ENCODE measurements at places on chromosomes 5 and 9.

GRCh38 chr5:106827061-106827460, 843.7 kb downstream of the EFNA5 start:
- no peak for DNase-seq

GRCh38 chr9:98128316-98128715, 9.3 kb upstream of the TRIM14 start:
- no peak for DNase-seq

GRCh38 chr5:130759061-130759460, 406.0 kb downstream of the HINT1 start:
- DNase-seq = no peak

DNA sequence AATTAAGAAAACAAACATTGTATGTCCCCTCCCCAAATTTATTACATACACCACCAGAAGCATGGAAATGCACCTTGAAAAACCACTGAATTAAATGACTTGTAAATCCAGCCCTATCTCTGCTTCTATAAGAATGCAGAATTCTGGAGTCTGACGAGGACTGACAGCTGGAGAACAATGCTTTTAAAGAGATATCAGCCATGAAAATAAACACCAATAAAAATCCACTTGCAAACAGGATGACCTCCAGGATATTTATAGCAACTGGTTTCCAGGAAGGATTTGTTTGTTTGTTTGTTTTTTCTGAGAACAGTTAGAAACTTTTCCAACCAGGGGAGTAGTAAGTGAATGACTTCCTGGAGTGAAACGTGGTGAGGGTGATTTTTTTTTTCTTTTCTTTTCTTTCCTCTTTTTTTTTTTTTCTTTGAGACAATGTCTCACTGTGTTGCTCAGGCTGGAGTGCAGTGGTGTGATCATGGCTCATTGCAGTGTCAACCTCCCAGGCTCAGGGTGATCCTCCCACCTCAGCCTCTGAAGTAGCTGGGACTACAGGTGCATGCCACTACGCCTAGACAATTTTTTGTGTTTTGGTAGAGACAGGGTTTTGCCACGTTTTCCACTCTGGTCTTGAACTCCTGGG, 38.7 kb upstream of the SLC36A1 start:
- no peak for DNase-seq

- no peak for DNase-seq
Measured at GRCh38 chr9:84297162-84297821, 43.3 kb downstream of the SLC28A3 start.

- DNase-seq = no peak
Measured at GRCh38 chr9:16515879-16516301, 354.6 kb downstream of the BNC2 start.

- DNase-seq = no peak
Measured at GRCh38 chr5:87347272-87347671, 65.5 kb downstream of the CCNH start.

- no peak for DNase-seq
Measured at GRCh38 chr9:93468763-93469456, 15.5 kb upstream of the FAM120AOS start.

- peak; percentile 74 for DNase-seq
Measured at GRCh38 chr5:177111720-177112394, 21.7 kb upstream of the NSD1 start.

- no peak for DNase-seq
Measured at GRCh38 chr5:19301271-19301670, 686.7 kb downstream of the CDH18 start.

DNA sequence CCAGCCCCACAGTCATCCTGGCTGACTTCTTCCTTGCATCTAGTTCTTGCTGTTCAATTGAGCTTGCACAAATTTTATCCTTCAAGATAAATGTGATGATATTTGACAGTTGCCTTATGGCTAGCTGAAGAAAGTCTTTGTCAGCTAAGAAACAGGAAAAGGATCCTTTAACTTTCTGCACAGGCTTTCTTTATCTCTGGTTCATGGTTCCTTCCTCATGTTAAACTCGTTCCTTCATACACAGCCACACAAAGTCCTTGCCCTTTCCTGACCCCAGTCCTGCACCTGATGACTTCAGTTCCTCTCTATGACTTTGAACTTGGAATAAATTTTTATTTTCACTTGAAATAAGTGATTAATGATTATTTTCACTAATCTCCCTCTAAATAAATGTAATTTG, 132.5 kb upstream of the PRSS3 start:
- DNase-seq = no peak

DNA sequence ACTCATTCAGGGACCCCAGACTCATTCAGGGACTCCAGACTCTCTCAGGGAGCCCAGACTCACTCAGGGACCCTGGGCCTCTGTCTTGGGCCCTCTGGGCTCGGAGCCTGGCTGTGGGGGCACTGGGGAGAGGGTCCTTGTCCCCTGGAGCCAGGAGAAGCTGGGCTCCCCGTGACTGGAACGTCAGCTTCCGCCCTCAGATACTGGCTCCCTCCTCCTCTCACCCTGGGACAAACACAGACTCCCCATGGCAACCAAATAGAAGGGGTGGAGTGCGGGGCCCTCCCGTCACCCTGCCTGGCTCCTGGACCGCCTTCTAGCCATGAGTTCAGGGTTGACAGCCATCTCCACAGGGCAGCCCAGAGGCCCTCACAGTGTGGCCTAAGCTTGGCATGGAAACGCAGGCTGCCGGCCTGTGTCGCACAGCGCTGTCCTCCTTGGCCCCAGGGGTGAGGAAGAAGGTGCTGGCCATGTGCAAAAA, 27.6 kb downstream of the ZDHHC11B start:
- DNase-seq = no peak

DNA sequence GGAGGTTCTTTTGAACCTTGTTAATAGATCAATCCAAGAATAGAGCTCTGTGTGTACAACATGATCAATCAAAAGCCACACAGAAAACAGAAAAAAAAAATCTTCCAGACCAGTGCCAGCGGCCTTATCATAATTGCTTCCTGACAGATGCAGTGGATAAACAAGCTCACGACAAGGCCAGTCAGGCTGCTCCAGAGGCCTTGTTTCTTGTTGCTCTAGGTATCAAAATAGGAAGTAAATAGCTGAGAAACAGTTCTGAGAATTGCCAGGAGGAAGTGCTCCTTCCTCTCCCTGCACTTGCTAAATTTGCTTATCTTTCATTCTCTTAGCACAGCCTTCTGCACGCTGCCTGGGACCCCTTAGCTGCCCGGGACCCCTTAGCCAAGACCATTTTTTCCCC, 199.0 kb upstream of the TARS1 start:
- peak; percentile 5 for DNase-seq

DNA sequence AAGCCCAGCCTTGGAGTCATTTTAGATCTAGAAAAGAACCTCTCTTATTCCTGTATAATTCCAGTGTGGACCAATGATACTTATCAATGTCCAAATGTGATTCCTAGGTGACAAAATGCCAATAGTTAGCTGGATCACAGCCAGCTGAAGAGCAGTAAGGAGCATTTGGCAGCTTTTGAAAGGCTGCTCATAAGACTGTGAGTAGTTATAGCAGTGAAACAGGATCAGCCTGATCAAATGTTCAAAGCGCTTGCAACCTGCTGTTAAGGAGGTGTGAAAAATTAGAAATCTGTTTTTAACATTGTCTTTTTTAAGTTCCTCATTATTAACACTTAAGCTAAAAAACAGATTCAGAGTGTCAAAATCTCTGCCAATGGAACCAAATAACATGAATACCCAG, 85.1 kb downstream of the SSBP2 start:
- DNase-seq = no peak

GRCh38 chr5:22887566-22887965, 34.4 kb upstream of the CDH12 start:
- DNase-seq = no peak

DNA sequence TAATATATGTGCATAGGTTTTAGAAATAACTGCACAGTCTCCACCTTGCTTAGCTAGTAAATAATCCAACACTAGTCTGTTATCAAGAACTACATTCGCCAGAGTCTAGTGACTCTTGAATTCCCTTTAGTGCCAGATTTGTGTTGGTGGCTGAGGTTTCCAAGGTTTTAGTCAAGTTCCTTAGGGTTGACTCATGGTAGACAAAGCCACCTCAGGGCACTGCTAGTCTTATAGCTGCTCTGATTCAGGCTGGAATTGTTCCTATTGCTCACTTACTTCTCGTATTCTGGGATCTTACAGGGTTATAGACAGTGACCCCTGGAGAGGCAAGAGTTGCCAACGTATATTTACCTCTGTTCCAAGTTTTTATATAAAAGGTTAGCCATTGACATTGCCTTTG, 1369.8 kb upstream of the CDH9 start:
- no peak for DNase-seq

GRCh38 chr9:122372856-122373845, 2.3 kb downstream of the PTGS1 start:
- DNase-seq = no peak

DNA sequence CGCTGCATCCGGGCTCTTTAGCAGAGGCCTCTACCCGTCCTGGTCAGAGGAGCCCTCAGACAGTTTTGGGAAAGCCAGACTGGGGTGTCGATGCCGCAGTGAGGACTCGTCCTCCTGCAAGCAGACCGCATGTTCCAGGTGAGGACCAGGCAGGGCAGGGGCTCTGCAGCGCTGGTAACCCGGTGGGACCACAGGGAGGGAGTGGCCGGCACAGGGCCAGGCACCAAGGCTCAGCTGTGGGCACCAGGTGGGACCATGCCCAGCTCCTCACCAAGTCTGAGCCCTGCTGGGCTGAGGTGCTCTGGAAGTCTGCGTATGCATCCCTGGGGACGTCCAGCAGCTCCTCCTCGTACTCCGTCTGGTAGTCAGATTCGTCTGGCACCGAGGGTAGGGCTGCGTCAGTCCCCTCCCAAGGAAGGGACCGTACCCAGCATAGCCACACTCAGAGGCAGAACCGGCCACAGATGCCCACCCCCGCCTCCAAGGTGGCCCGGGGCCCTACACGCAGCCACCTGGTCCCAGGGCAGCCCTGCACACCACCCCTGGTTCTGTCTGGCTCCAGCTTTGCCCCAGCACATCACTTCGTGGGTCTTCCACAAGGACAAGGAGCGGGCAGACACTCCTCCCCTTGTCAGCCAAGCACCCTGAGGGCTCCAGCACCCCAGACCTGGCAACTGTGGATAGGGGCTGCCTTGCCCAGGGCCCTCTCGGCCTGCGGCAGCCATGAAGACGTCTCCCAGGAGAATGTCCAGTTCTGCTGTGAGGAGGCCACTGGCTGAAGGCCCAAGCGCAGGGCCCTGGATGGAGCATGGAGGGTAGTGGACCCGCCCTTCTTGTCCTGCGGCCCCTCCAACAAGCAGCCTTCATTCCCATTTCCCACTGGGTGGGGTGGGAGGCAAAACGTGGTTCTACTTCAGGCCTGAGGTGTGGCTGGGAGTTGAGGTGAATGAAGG, 1.5 kb upstream of the NSMF start:
- no peak for DNase-seq

GRCh38 chr9:95573463-95573862, 56.7 kb upstream of the PTCH1 start:
- no peak for DNase-seq

- DNase-seq = no peak
Measured at GRCh38 chr5:178551059-178551458, 39.1 kb downstream of the COL23A1 start.

GRCh38 chr5:170228762-170229435, 3.9 kb upstream of the C5orf58 start:
- no peak for DNase-seq

- DNase-seq = no peak
Measured at GRCh38 chr9:70362952-70363351, 51.5 kb downstream of the KLF9 start.

- DNase-seq = no peak
Measured at GRCh38 chr9:16197578-16198370, 644.9 kb downstream of the CCDC171 start.

DNA sequence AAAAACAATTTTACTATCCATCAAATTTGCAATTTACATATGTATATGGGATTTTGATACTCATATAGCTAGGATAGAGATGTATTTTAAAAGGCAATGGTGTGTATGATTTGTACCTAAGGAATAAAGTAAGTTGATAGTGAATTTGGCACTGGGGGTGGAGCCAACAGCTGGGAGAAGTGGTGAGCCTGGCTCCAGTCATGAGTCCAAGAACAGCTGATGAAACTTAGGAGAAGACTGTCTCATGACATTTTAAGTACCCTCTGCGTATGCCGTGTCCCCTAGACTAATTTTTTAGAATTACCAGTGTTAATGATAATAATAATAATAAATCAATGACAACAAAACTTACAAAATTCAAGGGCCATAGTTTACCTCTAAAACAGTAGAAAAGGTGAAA, 181.4 kb downstream of the ADCY2 start:
- DNase-seq = no peak

DNA sequence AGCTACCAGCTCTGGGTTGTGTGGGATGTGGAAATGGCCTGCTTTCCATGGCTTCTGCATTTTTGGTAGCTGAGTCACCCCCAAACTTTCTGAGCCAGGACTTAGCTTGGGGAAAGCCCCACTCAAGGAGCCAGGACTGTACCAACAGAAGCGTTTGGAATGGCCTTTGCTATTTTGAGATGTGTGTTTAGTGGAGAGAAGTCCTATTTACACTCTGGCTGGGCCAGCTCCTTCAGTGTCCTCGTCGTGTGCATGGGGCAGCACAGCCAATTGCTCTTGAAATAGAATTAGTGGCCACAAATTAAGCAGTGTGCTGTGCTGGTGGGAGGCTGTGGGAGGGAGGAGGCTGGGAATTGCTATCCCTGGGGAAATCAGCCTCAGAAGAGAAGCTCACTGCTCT, 51.6 kb downstream of the ENTREP1 start:
- DNase-seq = no peak

- no peak for DNase-seq
Measured at GRCh38 chr5:93342563-93343061, 238.4 kb downstream of the NR2F1-AS1 start.

DNA sequence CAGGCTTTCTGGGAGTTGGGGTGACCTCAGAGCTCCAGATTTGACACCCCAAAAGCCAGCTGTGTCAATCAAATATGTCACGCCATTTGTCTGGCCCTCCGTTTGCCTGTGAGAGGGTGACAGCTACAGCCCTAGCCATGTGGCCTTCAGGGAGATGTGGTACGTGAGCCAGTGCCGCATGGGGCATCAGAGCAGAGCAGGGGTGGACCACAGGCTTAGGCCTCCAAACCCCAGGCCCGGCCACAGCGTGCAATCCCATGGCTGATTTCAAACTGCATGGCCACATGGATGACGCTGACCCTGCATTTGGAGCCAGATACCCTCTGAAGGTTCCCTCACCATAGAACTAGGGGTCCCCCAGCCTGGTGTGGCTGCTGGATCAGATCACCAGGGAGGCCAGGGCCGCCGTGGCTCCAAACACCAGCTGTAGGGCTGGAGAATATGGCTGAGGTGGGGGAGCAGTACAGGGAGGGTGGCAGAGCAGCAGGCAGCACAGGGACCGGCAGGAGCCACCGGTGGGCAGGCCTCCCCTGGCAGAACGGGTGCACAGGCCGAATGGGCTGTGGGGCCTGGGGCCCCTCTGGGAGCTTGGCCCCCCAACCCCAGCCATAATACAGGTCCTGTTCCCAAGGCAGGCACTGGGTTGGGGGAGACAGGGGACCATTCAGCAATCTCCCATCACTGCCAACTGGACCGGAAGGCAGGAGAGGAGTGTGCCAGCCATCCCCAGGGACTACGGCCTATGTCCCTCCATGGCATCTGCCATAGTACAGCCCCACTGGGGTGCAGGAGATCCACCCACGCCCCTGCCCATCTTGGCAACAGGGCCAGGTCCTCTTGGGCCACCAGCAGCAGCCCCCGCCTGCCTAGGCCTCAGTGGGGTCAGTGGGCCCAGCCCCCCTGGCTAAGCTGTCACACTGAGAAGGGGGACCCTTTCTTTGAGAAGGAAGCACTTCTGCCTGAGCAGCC, 1.5 kb downstream of the SAPCD2 start:
- no peak for DNase-seq

GRCh38 chr5:55187370-55187769, 14.4 kb upstream of the CDC20B start:
- DNase-seq = no peak

Data from GM12891 (cell line).